ENCODE measurements at places on chromosomes 5 and 9.
A peak's percentile ranks its signal among the peaks of the same experiment; 100 is the strongest.

GRCh38 chr9:13364271-13365000, 84.9 kb upstream of the MPDZ start:
- DNase-seq, result no peak

DNA sequence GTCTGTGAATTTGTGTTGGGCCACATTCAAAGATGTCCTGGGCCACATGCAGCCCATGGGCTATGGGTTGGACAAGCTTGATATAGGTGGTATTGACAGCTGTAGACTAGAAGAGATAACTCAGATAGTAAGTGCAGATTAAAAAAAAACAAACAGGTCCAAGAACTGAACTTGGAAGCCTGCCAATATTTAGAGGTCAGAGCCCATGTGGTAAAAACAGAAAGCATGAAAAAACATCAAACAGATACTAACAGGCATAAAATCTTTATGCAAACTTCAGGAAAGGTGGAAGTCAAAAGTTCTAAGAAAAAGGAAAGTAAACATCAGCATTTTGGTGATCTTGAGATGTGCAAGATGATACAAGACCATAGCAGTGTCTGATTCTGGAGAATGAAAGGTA, 155.1 kb upstream of the NR4A3 start:
- peak; percentile 4 for DNase-seq

DNA sequence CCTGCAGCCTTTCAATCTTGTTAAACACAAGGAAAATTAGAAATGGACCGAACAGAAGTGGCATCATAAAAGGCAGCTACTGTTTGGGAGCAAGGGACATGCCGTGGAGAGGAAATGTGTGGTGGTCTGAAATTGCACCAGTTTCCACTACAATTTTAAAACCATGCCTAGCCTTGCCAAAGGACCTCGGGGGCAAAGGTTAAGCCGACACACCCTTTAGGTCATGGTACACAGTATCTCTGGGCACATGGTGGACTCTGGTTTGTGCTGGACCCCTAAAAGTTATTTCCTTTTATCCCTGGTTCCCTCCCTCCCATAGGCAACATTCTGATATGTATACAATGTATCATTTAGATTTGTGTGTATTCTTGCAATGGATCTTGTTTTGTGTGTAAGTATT, 78.0 kb downstream of the F2RL2 start:
- no peak for DNase-seq

GRCh38 chr5:82208371-82208770, 69.8 kb downstream of the RPS23 start:
- peak; percentile 91 for DNase-seq

DNA sequence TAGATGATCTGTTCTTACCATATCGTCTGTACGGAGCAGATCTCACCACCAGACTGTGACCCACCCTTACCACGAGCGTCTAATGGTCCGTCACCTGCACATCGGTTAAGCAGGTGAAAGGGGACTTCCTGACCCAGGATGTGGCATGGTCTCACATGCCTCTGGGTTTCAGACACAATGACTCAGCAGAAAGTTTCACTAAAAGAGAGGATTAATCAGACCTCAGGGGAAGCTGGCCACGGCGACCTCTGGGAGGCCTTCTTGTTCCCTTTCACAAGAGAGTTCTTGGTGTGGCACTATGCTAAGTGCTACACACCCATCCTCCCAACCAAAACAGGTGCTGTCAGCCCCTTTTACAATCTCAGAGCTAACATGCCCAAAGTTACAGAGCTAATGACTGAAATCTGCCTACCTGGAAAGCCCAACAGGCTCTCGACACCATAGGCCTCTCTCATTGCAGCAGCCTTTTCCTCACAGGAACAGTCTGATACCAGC, 41.6 kb downstream of the ADAMTS12 start:
- peak; percentile 85 for DNase-seq

GRCh38 chr9:72598639-72599038, 77.2 kb downstream of the TMC1 start:
- no peak for DNase-seq

DNA sequence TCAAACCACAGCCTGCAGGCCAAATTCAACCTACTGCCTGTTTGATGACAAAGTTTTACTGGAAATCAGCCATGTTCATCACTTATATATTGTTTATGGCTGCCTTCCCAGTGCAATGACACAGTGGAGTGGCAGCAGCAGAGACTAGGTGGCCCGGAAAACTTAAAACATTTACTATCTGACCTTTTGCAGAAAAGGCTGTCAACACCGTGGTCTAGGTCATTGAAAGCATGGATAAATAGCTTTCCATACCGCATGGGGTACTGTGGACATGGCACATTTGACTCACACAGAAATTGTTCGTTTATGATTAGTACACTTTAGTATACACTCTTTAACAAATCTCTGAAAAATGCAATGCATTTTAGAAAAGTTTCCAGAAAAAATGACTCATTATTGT, 298.3 kb upstream of the EFNA5 start:
- DNase-seq, result no peak

DNA sequence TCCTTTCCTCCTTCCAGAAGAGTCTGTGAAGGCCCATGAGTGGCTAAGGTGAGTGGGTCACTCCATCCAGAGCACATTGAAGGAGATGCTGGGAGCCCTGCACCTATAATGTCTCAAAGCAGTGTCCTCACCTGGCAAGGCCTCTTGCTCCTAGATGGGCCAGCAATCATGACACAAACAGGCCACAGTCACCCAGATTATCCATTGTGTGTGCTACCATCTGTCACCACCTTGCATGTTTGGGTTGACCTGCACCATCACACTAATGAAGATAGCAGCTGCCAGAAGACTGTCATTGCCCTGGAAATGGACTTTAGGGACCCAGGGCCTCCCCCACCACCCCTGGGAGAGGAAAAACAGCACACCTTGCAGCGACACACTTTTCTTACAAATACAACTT, 69.6 kb downstream of the GABBR2 start:
- no peak for DNase-seq

DNA sequence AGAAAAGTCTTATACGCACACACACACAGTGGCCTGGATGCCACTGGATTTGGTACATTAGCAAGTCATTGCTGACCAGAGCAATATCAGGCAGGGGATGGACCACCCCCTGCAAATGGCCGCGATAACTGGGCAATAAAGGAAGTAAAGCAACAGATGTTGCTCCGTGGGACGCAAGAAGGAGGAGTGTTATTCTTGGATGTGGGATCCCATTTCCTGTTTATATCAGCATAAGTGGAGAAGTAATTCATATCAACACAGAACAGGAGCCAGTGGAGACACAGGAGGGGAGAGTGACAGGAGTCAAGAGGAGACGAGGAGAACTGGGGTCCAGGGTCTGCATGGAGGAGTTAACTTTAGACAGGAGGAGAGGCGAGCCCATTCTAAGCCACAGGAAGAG, 18.4 kb downstream of the RUFY1 start:
- DNase-seq, result peak; percentile 55

- no peak for DNase-seq
Measured at GRCh38 chr5:137142346-137142745, 356.8 kb downstream of the SPOCK1 start.

DNA sequence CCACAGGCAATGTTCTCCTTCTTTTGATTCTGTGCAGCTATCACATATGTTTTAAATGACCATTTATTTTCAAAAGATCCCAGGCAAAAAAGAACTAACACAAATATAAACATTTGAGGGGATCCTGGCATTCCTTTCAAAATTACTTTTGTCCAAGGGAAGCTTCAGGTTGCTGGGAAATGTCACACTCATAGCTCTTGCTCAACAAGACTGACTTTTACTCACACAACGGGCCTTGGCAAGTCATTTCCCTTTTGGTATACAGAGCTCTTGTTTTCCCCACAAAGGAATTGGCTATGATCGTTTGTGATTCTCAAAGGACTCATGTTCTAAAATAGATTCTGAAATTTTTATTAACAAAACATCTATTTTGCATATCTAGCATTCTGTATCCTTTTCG, 4.5 kb upstream of the PALM2AKAP2 start:
- DNase-seq, result no peak

GRCh38 chr5:161421067-161421466, 125.5 kb downstream of the GABRB2 start:
- DNase-seq, result no peak

GRCh38 chr9:5531101-5531882, 21.0 kb downstream of the PDCD1LG2 start:
- DNase-seq, result peak; percentile 73

- DNase-seq, result no peak
Measured at GRCh38 chr9:130117816-130118632, 54.2 kb upstream of the NCS1 start.

DNA sequence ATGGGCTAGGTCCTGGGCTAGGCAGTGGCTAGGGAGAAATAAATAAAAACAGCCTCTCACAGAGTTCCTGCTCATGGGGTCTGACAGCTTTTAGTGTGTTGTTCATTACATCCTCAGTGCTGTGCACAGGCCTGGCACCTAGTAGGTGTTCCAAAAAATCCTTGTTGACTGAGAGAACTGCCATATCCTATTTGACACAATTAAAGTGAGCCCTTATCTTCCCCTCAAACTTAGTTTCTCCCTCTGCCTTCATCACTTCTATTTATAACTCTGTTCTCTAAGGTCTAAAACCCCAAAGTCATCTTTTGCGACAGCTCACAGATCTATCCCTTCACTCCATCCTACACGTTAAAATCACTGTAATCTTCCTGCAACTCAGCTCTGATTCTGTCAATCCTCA, 549.1 kb upstream of the DAP start:
- DNase-seq, result no peak

GRCh38 chr9:137087409-137087925, 682 bp downstream of the MAN1B1 start:
- DNase-seq, result no peak

- DNase-seq, result peak; percentile 2
Measured at GRCh38 chr5:165420493-165420892, 1915.1 kb downstream of the MAT2B start.

DNA sequence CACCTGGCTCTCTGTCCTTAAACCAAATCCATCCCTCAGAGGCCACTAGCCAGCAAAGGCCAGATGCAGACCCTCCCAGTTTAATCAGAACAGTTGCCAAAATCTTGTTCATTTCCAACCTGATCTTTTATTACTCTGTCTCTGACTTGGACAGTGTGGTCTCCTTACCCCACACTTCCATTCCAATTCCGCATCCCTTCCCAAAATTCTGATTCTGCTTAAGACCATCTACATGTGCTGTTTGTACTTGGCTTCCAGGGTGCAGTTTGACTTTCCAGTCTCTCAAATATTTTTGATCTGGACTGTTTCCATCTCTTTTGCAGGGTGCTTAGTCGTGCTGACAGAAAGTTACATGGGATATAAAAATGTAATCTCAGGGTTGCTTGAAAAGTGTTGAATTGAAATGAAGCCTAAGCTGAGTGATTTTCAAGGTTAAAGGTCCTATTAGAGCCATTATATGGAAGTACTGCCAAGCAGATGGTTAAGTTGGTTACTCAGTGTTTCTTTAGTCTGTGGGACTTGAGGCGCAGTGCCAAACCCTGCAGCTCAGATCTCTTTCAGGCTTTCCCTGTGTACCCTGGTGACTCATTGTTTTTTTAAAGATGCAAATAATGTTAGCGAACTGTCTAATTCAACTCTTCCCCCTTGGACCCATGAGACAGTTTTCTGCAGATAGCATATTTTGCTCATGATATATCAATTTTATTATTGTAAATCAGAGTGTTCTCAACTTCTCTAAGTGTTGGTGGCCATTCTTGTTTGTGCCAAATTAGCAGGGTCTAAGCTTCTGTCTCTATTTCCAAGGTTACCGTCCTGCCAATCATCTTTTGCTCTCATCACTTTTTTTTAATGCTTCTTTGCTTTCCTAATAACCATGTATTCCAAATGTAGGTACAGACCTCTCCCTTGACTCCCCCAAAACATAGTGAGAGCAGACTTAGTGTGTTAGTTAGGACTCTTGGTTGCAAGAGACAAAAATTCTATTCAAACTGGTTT, 18.2 kb upstream of the DCP2 start:
- peak; percentile 63 for DNase-seq

- peak; percentile 56 for DNase-seq
Measured at GRCh38 chr9:972501-973294, 3.8 kb upstream of the DMRT3 start.

- peak; percentile 73 for DNase-seq
Measured at GRCh38 chr9:136701668-136702053, 10.7 kb upstream of the DIPK1B start.

DNA sequence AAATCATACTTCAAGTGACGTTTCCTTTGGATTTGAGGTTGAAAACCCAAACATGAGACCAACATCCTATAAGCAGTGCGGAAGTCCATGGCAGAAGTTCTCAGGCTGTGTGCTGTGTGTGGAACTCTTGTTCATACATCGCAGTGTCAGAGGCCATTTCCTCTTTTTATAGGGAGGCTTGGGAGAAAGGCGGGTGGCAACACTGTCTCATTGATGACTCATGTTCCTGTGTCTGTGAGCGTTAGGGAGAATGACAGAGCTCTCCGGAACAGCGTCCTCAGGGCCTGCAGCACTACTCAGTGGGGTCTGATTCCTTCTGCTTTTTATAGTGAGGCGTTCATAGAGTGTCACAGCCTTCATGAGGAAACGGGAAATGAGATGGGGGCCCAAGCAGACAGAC, 98.8 kb upstream of the BASP1 start:
- peak; percentile 98 for DNase-seq

DNA sequence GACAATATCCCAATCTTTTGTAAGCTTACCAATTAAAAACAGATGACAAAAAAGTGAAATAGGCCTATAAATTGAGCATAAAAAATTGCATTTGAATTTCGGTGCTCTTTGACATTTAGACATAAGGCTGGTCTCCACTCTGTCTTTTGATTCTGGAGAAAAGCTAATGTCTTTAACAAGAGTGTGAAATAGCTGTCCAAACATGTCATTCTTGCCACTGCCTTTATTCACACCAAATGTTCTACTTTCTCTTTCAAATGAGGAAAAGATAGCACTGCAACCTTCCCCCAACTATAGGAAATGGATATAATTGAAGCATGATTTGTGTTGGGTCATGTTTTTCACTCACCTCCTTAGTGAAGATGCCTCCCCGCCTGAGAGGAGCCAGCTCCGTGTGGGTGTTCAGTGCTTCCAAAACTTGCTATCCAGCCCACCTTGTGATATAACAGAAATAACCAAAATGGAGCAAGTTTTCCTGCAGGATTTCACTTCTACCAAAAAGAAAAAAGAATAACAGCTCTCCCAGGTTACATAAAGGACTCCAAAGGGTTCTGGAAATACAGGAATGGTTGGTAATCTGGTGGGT, 55.2 kb upstream of the STK32A start:
- DNase-seq, result no peak

- no peak for DNase-seq
Measured at GRCh38 chr9:87703636-87704276, 22.2 kb upstream of the CTSL start.

GRCh38 chr5:109928811-109929210, 239.1 kb downstream of the MAN2A1 start:
- DNase-seq, result no peak

DNA sequence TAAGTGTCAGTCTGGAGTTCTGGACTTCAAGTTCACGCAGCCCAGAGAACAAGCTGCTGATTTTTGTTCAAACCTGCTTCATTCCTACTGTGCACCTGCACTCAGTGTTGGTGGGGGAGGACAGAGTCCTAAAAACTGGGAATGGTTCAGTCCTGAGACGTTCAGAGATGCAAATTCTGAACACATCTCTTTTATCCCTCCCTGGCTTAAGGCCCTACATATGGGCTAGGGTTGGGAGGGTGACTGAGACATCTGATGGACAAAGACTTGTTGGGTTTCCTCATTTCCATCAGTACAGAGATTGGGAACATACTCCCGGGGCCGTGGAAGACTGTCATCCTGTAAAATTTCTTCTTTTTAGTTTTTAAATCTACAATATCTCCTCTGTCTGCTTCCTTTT, 83.0 kb upstream of the TTC23L start:
- DNase-seq, result no peak

- no peak for DNase-seq
Measured at GRCh38 chr5:83865579-83865978, 144.9 kb upstream of the HAPLN1 start.

GRCh38 chr5:18876565-18876964, 1111.4 kb downstream of the CDH18 start:
- DNase-seq, result no peak
